Astrocyte of the spinal cord (primary cell): ENCODE measurements at places on chromosomes 7 and 10.

DNA sequence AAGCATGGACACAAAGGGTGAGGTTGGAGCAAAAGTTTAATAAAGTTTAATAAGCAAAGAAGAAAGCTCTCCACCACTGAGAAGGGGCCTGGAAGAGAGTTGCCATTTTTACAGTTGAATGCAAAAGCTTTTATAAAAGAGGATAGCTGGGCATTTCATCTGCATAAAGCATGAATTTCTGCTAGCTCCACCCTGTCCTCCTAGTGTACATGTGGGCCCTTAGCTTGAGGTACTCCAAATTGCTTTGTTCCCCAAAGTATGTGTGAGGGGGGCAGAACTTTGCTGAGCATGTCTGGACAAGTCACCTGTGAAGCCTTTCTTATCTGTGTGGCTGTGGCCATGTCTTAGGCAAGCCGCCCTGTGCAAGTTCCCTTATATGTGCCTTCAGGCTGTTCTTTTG is 22.6 kb upstream of the CROT start:
- DNase-seq: no peak

- DNase-seq: no peak
These were observed 80.1 kb downstream of the OSBPL3 start for GRCh38 chr7:24899905-24900304.

GRCh38 chr10:76447578-76447977 is 1016.2 kb downstream of the LRMDA start:
- no peak for DNase-seq

DNA sequence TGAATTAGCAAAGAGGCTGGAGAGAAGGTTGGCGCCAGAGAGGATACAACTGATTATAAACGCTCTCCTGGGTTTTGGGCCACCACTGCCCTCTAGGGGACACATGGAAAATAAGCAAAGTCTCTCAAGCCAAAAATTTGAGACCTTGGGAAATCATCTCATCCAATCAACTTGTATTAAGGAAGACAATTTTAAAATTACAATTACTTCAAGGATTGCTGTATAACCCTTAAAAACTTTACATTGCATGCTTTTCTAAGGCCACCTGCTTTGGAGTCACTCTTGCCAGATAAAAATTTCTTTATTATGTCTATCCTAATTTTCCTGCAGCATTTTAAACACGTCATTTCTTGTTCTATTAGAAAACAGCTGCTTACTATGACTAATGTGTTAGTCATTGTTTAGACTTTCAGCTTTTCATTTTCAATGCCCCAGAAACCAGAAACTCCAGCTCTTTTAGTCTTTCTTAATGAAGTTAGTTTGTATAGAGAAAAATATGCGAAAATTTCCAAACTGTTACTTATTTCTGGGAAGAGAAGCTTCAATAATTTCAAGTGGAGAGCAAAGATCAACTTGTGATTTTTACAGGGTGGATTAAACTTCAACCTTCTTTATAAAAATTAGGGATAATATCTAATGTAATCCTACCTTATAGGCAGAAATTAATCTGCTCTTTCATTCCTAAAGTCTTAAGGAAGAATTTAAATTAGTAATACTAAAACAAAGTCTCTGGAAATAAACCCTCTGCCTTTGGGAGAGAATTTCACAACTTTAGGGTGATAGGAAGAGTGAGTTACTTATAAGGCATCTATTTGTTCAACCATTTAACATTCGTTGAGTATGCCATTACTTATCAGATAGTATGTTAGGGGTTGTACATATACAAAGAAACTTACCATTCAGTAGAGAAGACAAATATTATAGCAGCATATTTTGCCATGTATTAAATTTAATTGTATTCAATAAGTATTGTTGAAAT is 20.6 kb upstream of the RHOBTB1 start:
- peak; percentile 92 for DNase-seq

GRCh38 chr10:95297402-95297801 is 6.6 kb upstream of the PDLIM1 start:
- DNase-seq: no peak

- peak; percentile 13 for DNase-seq
These were observed 83.5 kb downstream of the IDE start for GRCh38 chr10:92490387-92490786.

GRCh38 chr7:74407958-74408357 is 45.7 kb upstream of the GTF2IRD1 start:
- DNase-seq: no peak

- no peak for DNase-seq
These were observed 9.4 kb downstream of the CNNM2 start for GRCh38 chr10:102927311-102928010.

DNA sequence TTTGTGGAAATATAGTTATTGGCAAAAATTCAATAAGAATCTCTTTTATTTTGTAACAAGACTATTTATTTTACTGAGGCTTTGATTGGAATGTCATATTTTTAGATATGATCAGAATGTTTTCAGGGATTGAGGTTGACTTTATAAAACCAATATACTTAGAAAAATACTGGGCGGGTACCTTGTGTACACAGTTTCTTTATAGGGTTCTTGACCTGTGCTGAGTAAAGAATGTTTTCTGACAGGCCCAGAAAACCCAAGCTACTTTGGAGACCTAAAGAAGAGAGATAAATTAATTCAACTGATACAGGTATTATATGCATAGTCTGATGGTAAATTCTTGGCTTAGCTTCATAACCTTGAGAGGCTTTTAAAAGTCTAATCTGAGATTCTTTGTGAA is 23.9 kb upstream of the SPAM1 start:
- DNase-seq: no peak

DNA sequence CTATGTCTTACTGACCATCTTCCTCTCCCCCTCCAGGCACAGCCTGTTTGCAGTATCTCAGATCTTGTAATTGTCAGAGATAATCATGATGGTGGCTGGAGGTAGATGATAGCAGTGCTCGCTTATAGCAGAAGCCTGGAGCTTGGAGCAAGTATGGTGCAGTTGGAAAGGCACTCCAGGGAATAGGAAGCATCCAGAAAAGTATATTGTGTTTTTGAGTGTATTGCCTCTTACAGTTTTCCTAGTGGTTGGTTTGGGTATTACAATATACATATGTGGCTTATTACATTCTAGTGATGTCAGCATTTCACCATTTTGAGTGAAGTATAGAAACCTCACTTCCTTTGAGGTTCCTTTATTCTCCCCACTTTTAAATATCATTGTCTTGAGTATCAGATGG is 101.5 kb downstream of the STK31 start:
- DNase-seq: no peak

DNA sequence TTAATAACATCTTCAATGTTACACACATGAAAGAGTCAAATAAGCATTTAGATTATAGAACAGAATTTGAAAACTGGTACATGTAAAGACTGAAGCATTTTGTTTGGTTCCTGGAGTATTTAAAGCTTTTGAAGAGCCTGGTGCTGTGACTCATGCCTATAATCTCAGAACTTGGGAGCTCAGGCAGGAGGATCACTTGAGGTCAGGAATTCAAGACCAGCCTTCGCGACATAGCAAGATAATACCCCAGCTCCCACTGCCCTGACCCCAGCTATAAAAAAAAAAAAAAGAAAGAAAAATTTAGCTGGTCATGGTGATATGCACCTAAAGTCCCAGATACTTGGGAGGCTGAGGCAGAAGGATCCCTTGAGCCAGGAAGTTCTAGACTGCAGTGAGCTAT is 87.8 kb downstream of the HDAC9 start:
- DNase-seq: peak; percentile 45

GRCh38 chr7:100093054-100093453 is 4.3 kb downstream of the COPS6 start:
- no peak for DNase-seq

GRCh38 chr7:155090684-155091083 is 20.6 kb downstream of the HTR5A start:
- no peak for DNase-seq

GRCh38 chr7:82164410-82164809 is 279.2 kb downstream of the CACNA2D1 start:
- no peak for DNase-seq

DNA sequence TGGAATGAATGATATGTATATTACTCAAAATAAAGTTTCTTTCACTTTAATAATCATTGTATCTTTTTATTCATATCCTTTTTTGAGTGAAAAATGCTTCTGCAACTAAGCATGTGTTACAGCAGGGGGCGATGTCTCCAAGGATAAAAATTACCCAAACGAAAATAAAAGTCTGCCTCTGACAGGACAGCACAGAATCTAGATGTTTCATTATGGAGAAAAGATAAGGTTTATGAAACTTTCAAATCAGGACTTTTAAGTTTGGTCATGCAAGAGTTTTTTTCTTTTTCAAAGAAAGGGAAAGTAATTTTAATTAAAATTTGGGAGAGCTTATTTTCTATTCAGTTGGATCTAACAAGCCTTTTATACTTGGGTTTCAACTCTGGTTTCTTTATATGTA is 48.4 kb downstream of the TES start:
- DNase-seq: peak; percentile 80
